Left renal cortex interstitium (tissue), 4 donors: ENCODE measurements at places on chromosomes 13 and 19. TPM values are rescaled to one million over a fixed set of nuclear protein-coding genes. Genes with fewer than 3 reads are reported as not detected.

FGF14 gene
- polyA plus RNA-seq = 1.0 TPM

GJA3 gene
- polyA plus RNA-seq = 13.9 TPM

AP1M2 gene
- 48.1 TPM for polyA plus RNA-seq

LYPD3 gene
- polyA plus RNA-seq = 1.4 TPM

AKAP11 gene
- 35.0 TPM for polyA plus RNA-seq

SLC35E1 gene
- polyA plus RNA-seq = 41.3 TPM

OR4F17 gene
- polyA plus RNA-seq = not detected

CYP2S1 gene
- polyA plus RNA-seq = 0.52 TPM

PKN1 gene
- 88.7 TPM for polyA plus RNA-seq

PRR22 gene
- polyA plus RNA-seq = 1.5 TPM

ELAVL1 gene
- 89.4 TPM for polyA plus RNA-seq

BCL2L12 gene
- 17.6 TPM for polyA plus RNA-seq

ZNF888 gene
- polyA plus RNA-seq = 12.6 TPM

VSTM2B gene
- 0.32 TPM for polyA plus RNA-seq

GNG7 gene
- 6.3 TPM for polyA plus RNA-seq

RPL28 gene
- polyA plus RNA-seq = 1,282 TPM

DPF1 gene
- 1.3 TPM for polyA plus RNA-seq

RASL11A gene
- 35.9 TPM for polyA plus RNA-seq

PALM3 gene
- 36.9 TPM for polyA plus RNA-seq

LILRA2 gene
- polyA plus RNA-seq = 0.98 TPM

POSTN gene
- 265 TPM for polyA plus RNA-seq

ALKBH7 gene
- 60.6 TPM for polyA plus RNA-seq

DIRAS1 gene
- polyA plus RNA-seq = 5.0 TPM

NFILZ gene
- polyA plus RNA-seq = not detected

CGB2 gene
- not detected for polyA plus RNA-seq

RRAS gene
- polyA plus RNA-seq = 40.8 TPM

N4BP2L1 gene
- polyA plus RNA-seq = 15.1 TPM

BRCA2 gene
- polyA plus RNA-seq = 6.7 TPM

PHF11 gene
- 31.2 TPM for polyA plus RNA-seq

SLC44A2 gene
- 206 TPM for polyA plus RNA-seq
